Fibroblast of skin of abdomen (primary cell): ENCODE measurements at places on chromosomes 5 and 9.

DNA sequence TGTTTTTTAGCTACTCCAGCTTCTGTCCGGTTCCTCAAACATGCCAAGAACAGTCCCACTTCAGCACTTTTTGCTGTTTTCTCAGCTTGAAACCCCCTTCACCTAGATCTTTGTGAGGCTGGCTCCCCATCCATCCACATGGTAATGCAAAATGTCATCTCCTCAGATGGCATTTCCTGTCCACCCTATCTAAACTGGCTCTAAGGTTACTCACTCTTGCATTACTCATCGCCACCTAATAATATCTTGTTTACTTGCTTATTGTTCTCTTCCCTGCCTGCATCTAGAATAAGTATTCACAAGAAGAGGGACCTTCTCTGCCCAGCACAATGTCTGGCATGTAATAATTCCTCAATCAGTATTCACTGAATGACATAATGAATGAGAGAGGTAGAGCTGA is 220.1 kb downstream of the FAM114A2 start:
- DNase-seq: peak; percentile 25

DNA sequence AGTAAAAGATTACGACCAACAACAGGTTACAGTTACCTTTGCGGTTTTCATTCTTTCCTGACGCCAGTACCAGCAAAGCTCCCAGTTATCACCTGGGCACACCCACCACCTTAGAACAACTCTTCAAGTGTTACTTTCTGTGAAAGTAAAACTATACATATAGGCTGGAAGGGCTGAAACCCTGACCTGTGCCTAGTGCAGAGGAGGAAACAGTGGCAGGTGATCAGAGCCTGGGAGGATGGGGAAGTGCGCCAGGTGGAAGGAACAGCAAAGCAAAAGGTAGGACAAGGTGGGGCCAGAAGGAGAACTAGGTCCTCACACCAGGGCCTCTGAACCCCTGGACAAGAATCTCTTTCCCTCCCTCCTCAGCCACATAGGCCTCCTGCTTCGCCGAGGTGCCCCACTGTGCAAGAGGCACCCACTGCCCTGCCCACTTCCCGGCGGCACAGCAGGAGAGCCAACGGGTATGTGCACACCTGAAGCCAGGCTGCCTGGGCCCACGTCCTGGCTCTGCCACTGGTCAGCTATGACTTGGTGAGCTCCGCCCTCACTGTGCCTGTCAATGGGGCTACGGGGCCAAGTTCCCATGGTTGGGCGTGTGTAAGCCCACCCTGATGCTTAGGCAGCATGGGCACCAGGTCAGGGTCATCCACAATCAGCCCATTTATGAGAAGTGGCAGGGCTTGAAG is 26.9 kb downstream of the BICD2 start:
- DNase-seq: no peak

DNA sequence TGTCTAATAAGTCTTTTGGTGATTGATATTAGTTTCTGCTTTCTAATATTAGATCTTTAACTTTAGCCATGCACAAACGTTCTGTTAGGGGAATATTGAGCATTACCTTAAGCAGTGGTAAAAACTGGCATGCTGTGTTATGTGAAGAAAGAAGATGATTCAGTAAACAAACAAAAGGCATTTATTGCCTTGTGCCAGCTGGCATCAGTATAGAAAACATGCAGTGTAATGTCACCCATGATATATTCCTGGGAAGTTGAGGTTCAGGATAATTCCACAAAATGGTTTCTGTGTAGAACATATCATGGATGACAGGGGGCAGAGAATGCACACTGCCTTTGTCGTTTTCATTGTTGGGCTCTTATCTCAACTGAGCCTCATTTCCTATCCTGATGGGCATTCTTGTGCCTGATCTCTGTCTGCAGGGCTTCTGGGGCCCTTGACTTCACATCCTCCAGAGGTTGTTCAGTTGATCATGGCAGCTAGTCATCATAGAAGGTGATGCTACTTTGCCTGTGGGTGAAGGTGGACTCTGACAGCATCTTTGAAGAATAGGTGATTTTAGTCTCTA is 24.2 kb downstream of the LRRTM2 start:
- DNase-seq: no peak

- DNase-seq: no peak
Observed at GRCh38 chr5:39207345-39208045, 11.9 kb downstream of the FYB1 start.

- peak; percentile 39 for DNase-seq
Observed at GRCh38 chr5:97979740-97980139, 793.7 kb upstream of the RGMB start.

- DNase-seq: no peak
Observed at GRCh38 chr5:179609834-179610108, 13.7 kb downstream of the HNRNPH1 start.

DNA sequence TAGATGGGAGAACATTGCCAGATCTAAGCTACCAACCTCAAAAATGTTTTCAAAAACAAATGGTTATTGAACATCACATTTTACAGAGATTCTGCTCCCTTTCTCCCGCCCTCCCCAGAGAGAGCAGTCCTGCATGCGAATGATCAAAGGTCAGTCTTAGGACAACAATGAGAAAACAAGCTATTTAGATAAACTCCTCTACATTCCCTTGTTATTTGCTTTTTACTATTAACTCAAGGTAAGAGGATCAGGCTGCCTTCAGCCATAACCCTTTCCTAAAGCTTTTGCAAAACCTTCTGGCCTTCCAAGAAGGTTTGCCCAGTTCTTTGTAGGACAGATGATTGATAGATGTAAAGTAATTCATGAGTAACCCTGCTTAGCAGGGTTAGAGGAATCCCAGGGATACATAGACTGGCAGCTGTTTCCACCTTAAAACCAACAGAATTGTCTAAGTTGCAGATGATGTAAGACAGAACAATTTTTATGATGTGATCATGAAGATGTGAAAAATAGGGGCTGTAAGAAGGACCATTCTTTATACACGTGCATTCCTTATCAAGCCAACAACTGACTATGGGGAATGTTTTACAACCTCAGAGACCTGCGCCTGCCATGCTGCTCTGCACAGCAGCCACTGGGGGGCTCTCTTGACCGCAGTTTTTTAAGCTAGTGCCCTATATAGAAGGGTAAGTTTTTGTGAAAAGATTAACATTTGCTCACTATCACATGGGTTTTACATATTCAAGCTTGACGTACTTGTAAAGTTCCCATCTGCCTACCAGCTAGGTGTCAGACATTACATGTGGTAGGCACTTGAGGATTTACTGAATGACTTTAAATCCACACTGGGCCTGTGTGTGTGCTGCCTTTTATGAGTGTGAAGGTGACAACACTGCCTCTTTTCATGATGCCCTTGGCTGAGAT is 2.3 kb upstream of the ZNF782 start:
- DNase-seq: peak; percentile 61

GRCh38 chr5:43702815-43703214 is 99.8 kb downstream of the NNT start:
- peak; percentile 74 for DNase-seq

GRCh38 chr5:142878638-142879037 is 108.5 kb downstream of the ARHGAP26 start:
- DNase-seq: no peak

GRCh38 chr9:20242510-20243189 is 379.6 kb downstream of the MLLT3 start:
- peak; percentile 38 for DNase-seq

DNA sequence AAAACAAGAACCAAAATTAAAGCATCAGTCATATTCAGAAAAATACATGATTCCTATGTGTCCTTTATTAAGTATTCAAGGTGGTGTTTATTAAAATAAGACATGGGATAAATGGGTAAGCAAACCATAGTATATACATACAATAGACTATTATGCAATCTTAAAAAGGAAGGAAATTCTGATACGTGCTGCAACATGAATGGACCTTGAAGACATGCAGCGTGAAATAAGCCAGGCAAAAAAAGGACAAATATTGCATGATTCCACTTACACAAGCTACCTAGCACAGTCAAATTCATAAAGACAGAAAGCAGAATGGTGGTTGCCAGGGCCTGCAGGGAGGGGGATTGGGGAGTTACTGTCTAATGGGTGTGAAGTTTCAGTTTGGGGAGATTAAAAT is 127.7 kb downstream of the DMAC1 start:
- DNase-seq: no peak

- DNase-seq: peak; percentile 4
Observed at GRCh38 chr9:105832096-105832710, 137.9 kb downstream of the TMEM38B start.

GRCh38 chr5:172769616-172770373 is 1.2 kb downstream of the DUSP1 start:
- no peak for DNase-seq

DNA sequence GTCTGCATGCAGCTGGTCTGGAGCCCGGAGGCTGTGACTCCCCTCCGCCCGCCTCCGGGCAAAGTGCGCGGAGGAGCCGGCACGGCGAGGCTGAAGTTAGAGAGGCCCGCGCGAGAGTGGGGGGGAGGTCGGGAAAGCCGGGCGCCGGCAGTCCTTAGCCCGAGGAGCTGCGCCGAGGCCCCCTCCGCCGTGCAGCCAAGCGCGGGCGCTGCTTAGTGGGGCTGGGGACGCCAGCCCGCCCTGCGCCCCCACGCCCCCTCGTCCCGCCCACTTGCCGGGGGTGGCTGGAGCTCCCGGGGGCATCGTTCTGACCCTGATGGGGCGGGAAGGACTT is 403 bp downstream of the NINJ1 start:
- peak; percentile 69 for DNase-seq

DNA sequence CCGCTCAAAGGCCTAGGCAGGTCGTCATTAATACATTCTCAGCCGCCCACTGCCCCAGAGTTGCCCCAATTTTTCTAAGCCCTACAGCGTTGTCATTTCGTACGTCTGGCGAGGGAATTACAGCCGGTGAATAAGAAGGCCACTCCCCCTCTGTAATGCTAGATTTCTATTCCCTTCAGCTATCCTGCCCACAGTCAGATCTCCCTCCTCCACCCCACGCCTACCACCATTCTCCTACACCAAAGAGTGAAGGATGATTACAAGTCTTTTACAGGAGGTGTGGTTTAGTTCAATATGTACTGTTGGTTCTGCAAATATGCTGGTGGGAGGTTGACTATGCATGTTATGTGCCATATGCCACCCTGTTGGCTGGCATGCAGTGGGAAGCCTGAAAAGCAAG is 83.7 kb upstream of the SMIM15 start:
- no peak for DNase-seq

GRCh38 chr5:109694451-109694891 is 4.7 kb downstream of the MAN2A1 start:
- peak; percentile 77 for DNase-seq

- DNase-seq: no peak
Observed at GRCh38 chr5:153101235-153102180, 389.0 kb upstream of the GRIA1 start.

GRCh38 chr9:130341839-130342713 is 76.5 kb downstream of the HMCN2 start:
- DNase-seq: no peak

DNA sequence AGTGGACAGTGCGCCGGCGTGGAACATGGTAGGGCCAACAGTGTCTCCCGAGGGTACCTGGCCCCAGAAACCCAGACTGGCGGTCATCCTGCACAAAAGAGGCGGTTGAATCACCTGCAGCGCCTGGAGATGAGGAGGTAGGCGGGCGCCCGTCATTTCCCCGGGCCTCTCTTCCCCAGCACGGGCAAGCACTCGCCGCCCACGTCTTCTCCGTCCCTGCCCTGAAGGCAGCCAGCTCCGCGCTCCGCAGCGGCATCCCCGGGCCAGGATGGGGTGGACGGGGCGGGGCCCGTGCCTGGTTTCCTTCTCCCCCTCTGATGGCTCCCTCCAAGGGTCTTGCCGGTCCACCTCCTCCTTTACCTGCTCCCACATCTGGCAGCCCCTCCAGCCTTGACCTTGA is 27.1 kb upstream of the N4BP3 start:
- DNase-seq: no peak

DNA sequence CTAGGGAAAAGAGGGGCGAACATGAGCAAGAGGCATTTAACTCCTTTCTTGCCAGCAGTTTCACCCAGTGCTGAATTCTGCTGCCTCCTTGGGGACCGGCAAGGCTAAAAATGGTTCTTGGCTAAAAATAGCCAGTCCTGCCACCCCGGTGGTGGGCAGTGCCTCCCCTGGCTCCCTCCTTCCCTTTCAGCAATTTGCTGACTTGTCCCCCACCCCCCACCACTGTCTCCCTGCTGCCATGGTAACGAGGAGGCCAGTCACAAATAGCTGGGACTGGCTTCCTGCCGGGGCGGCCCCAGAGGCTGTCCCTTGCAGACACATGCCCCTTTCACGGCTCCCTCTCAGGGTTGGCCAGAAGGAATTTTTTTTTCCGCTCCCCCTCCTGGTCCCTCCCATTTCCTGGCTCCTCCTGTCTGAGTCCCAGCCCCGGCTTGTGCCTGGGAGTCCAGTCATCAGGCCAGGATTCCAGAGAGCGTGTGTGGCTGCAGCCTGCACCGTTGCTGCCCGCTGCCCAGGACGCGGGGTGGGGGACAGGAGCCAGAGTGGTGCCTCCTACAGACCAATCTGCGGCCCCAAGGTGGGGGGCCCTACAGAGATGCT is 130.3 kb downstream of the RGS3 start:
- peak; percentile 98 for DNase-seq

DNA sequence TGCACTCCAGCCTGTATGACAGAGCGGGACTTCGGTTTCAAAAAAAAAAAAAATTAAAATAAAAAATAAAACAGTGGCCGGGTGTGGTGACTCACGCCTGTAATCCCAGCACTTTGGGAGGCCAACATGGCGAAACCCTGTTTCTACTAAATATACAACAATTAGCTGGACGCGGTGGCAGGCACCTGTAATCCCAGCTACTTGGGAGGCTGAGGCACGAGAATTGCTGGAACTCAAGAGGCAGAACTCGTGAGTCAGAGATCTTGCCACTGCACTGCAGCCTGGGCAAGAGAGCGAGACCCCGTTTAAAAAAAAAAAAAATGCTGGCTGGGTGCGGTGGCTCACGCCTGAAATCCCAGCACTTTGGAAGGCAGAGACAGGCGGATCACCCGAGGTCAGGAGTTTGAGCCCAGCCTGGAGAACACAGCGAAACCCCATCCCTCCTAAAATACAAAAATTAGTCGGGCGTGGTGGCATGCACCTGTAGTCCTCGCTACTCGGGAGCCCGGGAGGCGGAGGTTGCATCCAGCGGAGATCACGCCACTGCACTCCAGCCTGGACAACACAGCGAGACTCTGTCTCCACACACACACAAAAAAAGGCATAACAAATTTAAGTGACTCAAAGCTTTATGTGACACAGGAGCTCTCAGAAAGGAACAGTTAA is 1.5 kb upstream of the NPM1 start:
- no peak for DNase-seq

GRCh38 chr5:127311781-127312525 is 21.4 kb downstream of the MEGF10 start:
- DNase-seq: no peak

DNA sequence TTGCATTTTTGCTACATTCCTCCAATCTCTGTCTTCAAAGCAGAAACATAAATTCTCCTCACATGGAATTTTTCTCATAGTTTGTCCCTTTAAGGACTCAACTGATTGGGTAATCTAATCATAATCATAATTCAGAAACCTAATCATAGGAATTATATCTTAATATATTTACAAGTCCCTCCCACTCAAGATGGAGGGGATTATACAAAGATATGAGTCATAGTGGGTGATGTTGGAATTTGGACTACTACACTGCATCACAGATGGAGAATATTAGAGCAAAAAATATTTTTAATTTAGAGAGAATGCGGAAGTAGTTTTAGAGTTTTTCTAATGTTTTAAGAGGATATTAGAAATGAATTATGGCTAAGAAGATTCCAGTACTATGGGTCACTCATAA is 1034.0 kb downstream of the DTWD2 start:
- peak; percentile 81 for DNase-seq

- DNase-seq: no peak
Observed at GRCh38 chr9:79588488-79589223, 16.9 kb downstream of the TLE4 start.

- peak; percentile 50 for DNase-seq
Observed at GRCh38 chr5:91219091-91219802, 163.9 kb downstream of the ARRDC3 start.

- DNase-seq: peak; percentile 70
Observed at GRCh38 chr5:142151436-142152383, 43.1 kb downstream of the NDFIP1 start.
